B cell (primary cell): ENCODE measurements at places on chromosomes 11 and 22. TPM values are rescaled to one million over a fixed set of nuclear protein-coding genes. Genes with fewer than 3 reads are reported as not detected.

Gene SERHL2
- polyA plus RNA-seq = 3.9 and 7.3 TPM in 2 replicates

Gene TMEM258
- polyA plus RNA-seq = 86.2 and 130 TPM in 2 replicates

Gene CLCF1
- 27.8 and 29.1 TPM in 2 replicates for polyA plus RNA-seq

Gene UCP3
- 6.3 and 8.9 TPM in 2 replicates for polyA plus RNA-seq

Gene SLC22A8
- polyA plus RNA-seq = not detected in 2 replicates

Gene RGL4
- polyA plus RNA-seq = 2.7 and 4.1 TPM in 2 replicates

Gene SCN4B
- not detected in 2 replicates for polyA plus RNA-seq

Gene SPTBN2
- polyA plus RNA-seq = 1.2 and 2.1 TPM in 2 replicates

Gene SLC22A9
- polyA plus RNA-seq = not detected in 2 replicates

Gene CCDC89
- not detected in 2 replicates for polyA plus RNA-seq

Gene RFPL1
- not detected in 2 replicates for polyA plus RNA-seq

Gene SCGB2A2
- polyA plus RNA-seq = not detected in 2 replicates
